ENCODE measurements at places on chromosomes 6 and 20. TPM values are rescaled to one million over a fixed set of nuclear protein-coding genes. Genes with fewer than 3 reads are reported as not detected.

The SCP2D1 gene
- not detected for polyA plus RNA-seq

The MROH8 gene
- 3.5 TPM for polyA plus RNA-seq

The C6orf141 gene
- polyA plus RNA-seq: 0.81 TPM

The OPRM1 gene
- not detected for polyA plus RNA-seq

The FHL5 gene
- polyA plus RNA-seq: 1.1 TPM
